ENCODE measurements at places on chromosomes 1 and 21.
A peak's percentile ranks its signal among the peaks of the same experiment; 100 is the strongest.

- no peak for DNase-seq
Measured at GRCh38 chr21:41167348-41168342, at the start of gene BACE2. Gene BACE2 (plus strand): TSS chr21:41168160. CDS start chr21:41168264, 104 bp downstream.

DNA sequence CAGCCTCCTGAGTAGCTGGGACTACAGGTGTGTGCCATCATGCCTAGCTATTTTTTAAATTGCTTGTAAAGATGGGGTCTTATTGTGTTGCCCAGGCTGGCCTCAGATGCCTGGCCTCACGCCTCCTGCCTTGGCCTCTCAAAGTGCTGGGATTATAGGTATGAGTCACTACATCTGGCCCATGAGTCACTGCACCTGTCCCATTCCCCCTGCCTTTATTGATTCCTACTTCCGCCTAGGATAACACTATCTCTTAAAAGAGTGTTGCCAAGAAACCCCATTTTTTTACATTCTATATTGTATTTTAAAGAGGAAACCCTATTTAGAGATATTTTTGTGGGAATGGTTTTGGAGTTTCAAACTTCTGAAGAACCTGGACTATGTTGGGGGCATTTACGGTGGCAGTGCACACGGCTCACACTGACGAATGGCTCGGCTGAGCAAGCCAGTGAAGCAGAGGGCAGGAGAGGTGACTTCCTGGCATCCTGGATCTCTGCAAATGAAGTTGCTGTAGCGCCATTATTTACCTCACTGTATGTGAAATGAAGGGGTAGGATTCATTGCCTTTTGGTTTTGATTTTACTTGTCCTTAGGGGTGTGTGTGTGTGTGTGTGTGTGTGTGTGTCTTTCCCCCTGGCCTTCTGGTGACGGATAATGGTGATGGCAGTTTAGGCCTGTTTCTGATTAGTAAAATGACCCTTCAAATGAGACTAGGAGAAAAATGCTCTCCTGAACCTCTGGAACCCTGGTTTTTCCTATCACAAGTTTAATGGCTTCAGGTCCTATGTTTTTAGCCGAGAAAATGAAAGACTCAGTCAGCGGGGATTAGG, 22.5 kb downstream of the KIF26B start:
- DNase-seq: no peak

- no peak for DNase-seq
Measured at GRCh38 chr1:104132382-104132973, 382.8 kb downstream of the AMY1C start.

GRCh38 chr1:22416555-22417454, 34.8 kb upstream of the ZBTB40 start:
- peak; percentile 17 for DNase-seq

DNA sequence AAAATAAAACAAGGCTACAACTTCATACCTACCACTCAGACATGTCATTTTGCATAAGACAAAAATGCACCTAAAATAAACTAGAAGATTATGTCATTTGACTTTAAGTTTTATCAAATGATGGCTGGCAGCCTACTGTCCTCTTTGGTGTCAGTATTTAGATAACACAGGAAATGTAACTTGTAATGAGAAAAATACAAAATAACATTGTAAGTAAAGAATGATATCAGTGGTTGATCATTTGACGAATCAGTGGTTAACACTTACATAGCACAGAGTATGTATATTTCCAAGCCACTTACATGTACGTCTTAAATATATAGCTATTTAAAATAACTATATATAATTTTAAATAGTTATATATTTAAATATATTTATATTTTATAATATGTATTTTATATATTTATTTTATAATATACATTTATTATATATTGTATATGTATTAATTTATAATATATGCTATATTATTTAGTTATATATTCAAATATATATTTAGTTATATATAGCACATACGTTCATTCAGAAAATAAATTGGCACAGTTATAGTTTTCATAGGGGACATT, 44.1 kb downstream of the ZNF678 start:
- no peak for DNase-seq

GRCh38 chr1:5430911-5431697, 561.1 kb downstream of the NPHP4 start:
- no peak for DNase-seq

GRCh38 chr21:44438531-44439210, 16.6 kb upstream of the LRRC3 start:
- DNase-seq: no peak

DNA sequence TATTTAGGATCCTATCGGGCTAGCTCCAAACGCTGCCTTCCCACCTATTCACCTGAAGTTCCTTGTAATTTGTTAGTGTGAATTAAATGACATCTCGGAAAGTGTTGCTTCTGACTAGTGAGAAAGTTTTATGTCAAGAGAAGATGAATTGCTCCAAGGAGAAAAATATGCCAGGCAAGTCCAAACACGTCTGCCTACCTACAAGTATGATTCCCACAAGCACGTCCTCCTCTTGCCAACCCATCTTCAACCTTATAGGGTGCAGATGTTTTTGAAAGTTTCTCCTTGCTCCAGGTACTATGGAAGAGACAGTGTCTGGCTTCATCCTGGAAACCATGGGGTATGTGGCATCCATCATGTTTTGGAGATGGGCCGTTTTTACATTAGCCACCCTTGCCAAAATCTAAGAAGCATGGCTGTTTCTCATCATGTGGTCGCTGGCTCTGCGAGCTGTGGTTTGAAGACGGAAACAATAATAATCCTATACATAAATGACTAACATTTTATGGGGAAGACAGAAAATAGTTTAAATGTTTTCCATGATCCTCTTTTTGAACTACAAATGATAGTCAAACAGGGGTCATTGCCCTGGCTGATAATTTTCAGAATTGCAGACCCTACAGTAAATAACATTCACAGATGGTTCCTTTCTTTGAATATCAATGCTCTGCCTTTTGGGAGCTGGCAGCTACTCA, 505.8 kb downstream of the SMYD3 start:
- DNase-seq: no peak

DNA sequence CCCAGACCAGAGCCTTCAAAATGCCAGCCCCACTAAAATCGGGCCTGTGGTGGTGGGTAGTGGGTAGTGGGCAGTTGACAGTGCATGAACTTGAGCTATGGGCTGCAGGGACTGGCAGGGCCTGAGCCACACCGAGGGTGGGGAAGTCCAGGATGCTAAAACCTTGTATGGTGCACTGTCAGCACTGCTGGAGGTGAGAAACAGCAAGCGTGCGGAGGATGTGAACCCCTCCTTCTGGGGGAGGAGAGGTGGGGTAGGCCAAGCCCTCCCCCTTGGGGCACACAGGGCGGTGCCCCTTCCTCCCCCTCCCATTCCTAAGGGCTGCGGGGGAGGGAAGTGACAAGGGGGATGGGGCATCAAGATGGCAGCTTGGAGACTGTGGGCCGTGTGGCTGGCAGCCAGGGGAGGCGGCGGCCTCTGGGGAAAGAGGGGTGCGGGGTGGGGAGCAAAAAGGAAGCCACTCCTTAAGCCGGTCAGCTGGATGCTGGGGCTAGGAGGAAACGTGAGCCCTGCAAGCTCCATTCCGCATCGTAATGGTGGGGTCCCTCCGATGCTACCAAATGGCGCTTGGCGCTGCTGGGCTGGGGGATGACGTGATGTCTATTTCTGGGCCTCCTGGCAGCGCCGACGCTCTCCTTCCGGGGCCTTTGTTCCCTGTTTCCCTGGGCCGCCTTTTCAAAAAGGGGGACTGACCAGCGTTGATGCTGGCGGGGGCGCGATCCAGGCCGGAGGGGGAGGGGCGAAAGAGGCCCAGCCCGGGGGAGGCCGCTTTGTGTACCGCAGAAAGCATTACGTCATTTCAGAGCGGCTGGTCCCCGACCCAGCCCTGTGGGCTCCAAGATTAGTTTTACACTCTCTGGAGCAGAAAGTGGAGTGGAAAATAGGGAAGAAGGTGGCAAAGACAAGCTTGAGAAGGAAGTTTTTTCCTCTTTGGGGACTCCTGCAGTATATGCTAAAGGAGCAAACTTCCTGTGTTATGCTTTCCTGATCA, 809 bp downstream of the SYT11 start:
- no peak for DNase-seq

DNA sequence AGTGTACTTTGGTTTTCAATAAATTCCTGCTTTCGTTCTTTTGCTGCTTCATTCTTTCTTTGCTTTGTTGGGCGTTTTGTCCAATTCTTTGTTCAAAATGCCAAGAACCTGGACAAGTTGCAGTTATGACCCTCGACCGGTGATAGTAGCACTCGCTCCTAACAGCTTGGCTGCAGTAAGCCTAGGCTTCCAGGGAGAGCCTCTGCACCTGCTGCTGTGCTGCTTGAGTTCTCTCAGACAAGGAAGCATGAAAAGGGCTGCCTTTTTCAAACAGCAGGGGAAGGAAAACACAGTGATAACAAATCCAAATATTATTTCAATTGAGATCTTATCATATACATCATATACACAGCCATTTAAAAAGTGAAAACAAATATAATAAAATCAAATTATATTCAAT, 12.8 kb upstream of the RIPK4 start:
- no peak for DNase-seq

- DNase-seq: no peak
Measured at GRCh38 chr1:115062542-115063004, 26.7 kb downstream of the TSPAN2 start.

- no peak for DNase-seq
Measured at GRCh38 chr1:150484861-150485260, 2.4 kb upstream of the TARS2 start.

DNA sequence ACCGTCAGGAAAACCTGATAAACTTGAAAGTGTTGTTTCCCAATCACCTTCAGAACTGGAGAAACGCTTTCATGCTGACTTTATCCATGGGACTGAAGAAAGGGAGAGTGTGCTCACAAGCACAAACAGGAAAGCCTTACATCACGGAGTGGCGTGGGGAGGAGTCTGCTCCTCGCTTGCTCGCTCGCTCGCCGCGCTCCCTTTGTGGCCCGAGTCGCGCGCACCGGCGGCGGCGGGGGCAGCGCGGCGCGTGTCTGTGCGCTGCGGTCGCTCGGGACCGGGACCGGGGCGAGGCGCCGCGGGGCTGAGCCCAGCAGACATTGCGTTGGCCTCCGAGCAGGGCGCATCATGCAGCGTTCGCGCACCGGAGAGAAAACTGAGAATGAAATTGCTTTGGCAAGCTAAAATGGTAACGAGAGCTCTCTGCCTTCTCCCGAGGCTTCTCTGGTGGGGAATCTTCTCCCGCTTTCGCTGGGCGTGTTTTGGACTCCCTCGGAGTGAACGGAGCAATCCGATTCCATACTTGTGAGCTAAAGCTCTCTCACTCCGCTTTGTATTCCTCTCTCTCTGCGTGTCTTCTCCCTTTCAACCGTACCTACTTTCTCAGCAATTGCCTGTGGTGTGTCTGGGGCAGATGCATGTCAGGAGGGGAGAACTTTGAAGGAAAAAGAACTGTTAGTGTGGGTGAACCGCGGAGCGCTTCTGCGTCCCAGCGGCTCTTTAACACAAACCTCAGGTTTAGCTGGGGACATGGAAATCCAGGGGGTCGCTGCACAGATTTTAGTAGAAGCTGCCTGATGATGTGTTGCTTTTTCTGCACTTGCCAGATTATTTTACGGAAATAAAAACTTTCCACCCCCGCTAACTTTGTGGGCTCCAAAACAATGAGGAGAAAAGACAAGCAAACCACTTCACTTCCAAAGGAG, at the start of gene RGL1:
RGL1 (plus strand) TSS at position 205 of the 926 bp plus-strand sequence; CDS start at position 383, 178 bp downstream.
- DNase-seq: no peak

DNA sequence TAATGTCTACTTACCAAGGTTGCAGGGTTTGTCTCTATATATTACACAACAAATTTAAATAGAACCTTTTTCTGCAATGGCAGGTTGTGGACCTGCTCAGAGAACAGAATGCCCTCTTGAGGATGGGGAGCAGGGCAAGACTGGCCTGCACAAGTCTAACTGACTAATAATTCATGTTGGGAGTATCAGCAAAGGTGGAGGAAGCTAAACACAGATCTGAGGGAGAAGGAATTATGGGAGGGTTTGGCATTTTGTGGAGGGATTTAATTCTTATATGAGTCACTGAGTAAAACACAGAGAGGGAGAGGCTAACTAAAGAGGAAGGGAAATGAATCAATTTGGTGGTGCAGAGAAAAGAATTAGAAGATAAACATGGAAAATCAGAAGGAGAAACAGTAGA, 40.0 kb downstream of the CLDN17 start:
- no peak for DNase-seq

DNA sequence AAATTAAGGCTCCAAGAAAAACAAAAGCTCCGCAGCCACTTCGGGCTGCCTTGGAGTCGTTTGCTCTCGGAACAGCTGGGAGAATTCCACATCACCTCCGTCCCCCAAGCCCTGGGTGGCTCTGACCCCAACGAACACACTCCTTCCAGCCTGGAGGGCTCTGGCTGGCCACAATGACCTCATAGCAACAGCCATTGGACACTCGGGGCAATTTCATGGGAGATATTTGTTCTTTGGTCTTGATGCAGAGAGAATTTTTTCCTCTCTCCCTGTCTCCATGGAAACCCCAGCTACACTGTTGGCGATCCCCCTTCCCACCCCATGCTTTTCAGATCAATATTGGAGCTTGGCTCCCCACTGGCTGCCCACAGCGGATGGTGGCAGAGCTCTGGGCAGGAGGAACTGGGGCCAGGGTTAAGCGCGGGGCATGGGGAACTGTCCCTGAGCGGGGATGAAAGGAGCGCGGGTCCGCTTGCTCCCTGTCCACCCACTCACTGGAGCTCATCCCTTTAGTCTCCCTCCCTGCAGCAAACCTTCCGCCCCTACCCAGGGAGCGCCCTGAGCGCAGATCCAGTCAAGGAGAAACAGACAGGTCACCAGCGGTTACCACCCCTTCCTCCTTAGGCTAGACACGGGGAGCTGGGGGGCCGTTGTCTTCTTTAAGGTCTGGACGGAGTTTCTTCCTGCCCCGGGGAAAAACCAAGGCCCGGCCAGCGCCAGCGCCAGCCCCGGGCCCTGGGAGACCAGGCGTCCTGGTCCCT, 1.2 kb downstream of the WNT4 start:
- no peak for DNase-seq

GRCh38 chr1:8273036-8273435, 44.9 kb upstream of the SLC45A1 start:
- no peak for DNase-seq

DNA sequence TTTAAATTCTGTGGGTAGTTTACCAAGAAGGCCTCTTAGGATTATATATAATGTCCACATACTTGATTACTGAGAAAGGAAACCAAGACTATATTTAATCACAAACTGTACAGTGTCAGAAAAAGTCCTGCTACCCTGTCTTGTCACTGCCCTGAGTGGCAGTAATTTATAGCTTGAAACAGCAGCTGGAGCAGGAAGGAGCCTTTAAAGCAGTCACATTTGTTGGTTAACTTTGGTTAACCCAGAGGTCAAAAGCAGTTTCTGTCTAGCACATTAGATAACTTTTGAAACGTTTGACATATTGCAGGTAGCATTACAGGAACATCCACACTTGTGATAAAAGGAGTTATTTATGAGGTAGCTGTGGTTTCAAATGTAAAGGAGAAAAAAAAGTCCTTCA, 161.7 kb downstream of the ROR1 start:
- no peak for DNase-seq

Measured in SW 1271 (cell line).